ENCODE measurements at places on chromosomes 2 and 18.

DNA sequence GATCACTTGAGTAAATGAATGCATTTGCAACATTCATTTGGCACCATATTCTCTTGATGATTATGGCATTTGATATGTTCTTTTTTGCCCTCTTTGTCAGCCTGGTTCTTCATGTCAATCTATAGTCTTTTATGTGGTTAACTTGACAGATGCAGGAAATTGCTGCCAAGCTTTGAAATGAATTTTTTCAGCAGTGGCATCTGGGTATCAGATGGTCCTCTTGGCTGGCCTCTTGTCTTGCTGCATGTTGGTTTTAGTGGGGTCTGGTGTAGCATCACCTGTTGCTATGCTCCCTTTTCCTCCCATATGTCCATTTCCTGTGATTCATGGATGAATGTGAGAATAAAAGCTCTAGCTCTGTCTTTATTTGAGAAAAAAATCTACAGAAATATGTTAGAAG, 119.9 kb downstream of the DPP4 start:
- DNase-seq: no peak

DNA sequence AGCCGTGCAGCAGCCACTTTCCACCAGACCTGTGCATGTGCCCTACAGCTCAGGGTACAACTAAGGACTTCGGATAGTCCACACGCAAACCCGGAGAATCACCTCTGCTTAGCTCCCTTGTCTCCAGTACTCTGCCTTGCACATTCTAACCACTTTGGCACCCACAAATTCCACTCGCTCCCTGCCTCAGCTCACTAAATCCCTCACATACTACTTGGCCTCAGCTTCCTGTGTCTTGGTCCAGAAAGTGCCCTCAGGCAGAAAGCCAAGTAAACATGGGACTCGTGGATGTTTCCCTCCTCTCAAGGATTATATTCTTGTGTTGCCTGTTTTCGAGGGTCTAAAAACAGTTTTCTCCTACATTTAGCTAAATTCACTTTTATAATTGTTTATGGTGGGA, 157.8 kb upstream of the DAPL1 start:
- no peak for DNase-seq

GRCh38 chr2:56531668-56532420, 348.1 kb downstream of the CCDC85A start:
- DNase-seq: no peak

GRCh38 chr2:147110317-147110716, 734.5 kb upstream of the ACVR2A start:
- no peak for DNase-seq

DNA sequence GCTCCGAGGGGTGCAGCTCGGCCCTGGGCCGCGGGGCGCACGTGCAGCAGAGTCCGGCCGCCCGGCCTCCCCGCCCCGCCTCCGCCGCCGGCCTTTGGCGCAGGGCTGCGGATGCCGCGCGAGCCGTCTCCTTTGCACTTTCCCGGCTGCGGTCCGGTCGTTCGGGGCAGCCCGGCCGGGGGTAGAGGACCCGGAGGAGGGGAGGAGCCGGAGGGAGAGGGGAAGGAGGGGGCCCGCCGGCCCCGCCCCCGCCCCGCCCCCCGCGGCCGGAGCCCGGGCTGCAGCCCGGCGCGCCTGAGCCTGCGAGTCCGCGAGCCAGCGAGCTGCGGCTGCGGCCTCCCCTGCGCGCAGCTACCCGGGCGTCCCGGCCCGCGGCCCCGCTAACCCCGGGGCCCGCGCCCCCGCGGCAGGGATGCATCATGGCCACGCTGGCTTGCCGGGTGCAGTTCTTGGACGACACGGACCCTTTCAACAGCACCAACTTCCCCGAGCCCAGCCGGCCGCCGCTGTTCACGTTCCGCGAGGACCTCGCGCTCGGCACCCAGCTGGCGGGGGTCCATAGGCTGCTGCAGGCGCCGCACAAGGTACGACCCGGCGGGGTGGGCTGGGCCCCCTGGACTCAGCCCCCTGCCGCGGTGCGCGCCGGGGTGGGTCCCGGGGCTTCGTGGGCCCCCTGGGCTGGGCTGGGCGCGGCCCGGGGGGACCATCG, at the start of gene FHOD3:
Gene FHOD3, plus strand, starts transcription at position 297 of the 709 bp plus-strand sequence. Its CDS starts 123 bp downstream, at position 420.
- peak; percentile 91 for DNase-seq

DNA sequence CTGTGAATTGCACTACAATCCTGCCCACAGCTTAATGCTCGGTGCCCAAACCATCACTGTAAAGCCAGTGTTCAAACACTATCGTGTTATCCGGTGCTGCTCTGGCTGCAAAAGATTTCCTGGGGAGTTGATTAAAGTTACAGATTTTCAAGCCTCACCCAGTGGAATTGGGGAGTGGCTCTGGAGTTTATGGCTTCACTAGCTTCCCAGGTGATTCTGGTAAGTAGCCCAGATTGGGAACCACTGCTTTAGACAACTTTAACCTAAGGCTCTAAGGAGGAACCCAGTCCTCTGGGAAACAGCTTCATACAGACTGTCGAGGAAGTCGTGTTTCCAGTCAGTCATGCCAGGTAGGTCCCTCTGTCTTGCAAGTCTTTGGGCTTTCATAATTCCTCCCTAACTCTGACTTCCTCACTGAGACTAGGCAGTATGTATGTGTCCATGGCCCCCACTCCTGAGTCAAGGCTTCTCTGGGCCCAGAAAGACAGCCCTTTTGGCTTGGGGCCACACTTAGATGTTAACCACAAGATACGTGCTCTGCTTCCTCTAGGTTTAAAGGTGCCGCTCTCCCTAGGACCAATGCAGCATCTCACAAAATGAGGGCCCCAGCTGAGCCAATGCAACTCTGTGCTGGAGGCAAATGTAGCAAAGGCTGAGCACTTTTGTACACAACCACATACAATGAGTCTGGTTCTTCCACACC, 299.7 kb downstream of the PRKCE start:
- DNase-seq: no peak

DNA sequence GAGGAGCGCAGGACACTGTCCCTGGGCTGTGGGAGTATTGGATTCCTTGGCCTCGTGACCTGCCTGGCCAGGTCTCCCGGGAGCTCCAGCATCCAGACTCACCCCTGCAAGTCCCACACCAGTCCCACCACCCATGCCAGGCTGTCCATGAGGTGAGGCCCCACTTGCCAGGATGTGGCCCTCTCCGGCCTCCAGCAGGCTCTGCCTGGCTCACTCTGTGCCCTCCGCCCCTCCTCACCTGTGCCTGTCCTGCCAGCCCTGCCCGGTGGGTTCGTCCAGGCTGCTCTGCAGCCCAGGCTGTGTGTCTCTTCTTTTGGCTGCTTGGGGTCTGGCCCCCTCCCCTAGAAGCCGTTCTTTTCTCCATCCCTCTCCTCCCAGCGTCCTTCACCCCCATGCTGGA, 436.8 kb upstream of the MYT1L start:
- no peak for DNase-seq

GRCh38 chr2:227188292-227188691, 23.9 kb downstream of the COL4A3 start:
- DNase-seq: no peak

DNA sequence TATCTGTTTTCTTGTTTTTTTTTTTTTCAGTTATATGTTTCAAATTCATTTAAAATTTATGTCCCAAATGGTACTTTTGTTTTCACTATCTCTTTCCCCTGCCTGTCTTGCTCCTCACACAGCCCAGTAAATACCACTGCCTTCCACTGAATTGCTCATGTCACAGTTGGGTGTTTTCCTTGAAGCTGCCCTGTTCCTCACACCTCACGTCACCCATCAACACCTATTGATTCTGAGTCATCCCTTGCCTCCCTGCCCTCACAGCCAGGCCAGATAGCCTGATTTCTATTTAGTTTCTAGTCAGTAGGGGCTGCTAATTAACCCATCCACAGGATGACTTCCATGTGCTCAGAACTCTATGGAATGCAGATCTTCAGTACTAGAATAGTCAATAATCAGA, 25.3 kb downstream of the FSHR start:
- no peak for DNase-seq

DNA sequence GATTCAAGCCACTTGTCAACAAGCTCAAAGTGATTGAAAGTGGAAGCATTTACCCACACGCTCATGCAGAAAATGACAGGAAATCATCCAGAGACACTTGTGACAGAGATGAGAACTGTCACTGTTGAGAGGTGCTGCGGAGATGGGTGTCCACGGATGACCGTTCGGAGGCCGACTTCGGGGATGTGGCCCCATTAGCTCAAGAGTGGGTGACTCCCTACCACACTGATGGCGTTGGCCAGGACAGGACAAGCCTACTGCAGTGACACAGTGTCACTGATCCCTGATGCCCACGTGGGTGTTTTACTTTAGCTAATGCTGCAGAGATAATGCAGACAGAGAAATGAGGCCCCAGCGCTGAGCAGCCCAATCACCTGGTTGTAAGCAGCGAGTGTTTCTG, 81.5 kb upstream of the YWHAQ start:
- no peak for DNase-seq

DNA sequence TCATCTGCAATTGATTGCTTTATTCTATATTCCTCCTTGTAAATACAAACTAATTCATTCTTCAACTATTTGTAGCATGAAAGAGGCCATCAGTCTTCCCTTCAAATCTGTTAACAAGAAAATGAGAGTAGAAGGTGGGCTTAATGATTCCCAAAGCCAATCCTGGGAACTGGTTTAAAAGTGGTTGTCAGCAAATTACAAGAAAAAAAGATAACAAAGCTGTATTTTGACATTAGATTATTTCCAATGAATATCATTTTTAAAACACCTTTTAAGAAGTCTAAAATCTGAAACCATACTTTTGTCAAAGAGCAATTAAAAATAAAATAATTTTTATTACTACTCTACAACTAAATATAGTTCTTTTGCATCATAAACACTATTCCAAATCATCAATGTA, 139.2 kb downstream of the DYM start:
- no peak for DNase-seq

- DNase-seq: peak; percentile 72
Measured at GRCh38 chr2:76599732-76600368, 889.1 kb upstream of the GCFC2 start.

DNA sequence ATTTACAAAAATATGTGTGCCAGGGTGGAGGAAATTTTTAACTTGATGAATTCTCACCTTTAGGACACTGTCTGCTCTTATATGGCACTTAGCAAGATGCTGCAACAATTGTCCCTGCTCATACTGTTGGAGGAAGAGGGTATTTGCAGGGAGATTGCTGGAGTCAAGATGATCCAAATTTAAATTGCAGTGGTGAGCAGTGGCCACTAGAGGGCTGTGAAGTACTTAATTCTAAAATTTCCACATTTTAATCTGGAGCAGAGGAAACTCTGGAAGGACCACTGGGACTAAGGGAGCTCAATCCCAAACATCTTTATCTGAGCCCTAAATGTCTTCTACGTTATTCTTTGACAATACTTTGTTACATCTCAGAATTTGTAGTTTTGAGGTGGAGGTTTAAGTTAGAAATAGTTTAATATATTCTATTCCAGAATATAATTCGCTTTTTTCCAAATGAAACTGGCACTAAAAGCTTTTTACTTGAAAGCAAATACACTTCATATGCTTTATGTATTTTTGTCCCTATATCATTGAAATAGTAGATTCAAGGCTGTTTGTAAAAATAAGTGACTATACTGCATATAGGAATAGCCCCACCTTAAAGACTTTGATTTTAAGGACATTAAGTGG, 33.0 kb upstream of the PTH2R start:
- DNase-seq: peak; percentile 54

DNA sequence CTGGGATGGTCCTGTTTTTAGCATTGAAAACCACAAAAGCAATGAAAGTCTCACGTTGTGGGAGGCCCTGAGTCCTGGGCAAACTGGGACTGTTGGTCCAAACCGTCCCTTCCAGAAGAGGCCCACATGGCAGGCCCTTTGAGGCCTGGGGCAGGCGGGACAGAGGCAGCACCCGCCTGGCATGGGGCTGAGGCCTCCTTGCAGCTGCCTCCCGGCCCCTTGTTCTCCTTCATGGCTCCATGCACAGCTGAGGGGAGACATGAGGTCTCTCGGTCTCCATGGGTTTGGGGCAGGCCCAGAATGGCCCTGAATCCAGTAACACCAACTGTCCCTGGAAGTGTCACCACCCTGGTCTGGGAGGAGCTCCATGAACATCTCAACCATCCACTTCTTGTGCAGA, 61.9 kb downstream of the RRM2 start:
- DNase-seq: no peak

GRCh38 chr2:100832885-100833284, 12.9 kb downstream of the NPAS2 start:
- no peak for DNase-seq

- no peak for DNase-seq
Measured at GRCh38 chr2:233990261-233990798, 60.2 kb upstream of the SPP2 start.

GRCh38 chr2:69214898-69215297, 172.1 kb downstream of the GFPT1 start:
- DNase-seq: no peak

- no peak for DNase-seq
Measured at GRCh38 chr18:11005528-11005927, 143.8 kb downstream of the PIEZO2 start.

DNA sequence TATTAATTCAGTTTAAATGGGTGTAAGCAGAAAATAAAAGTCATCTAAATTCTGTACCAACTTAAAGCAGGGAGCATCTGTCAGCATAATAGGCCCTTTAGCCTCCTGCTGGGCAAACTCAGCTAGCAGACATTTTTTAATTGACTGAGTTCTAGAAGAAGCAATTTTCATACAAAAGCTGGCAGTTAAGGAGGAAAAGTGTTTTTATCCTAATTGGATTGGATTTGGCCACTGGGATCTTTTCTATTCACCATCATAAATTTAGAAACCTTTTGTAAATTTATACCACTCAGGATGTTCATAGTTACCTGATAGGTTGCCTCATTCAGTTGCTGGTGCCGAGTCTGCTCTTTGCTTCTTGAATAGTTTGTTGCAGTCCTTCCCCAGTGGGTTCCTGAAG, 262.7 kb upstream of the FSIP2 start:
- DNase-seq: no peak

DNA sequence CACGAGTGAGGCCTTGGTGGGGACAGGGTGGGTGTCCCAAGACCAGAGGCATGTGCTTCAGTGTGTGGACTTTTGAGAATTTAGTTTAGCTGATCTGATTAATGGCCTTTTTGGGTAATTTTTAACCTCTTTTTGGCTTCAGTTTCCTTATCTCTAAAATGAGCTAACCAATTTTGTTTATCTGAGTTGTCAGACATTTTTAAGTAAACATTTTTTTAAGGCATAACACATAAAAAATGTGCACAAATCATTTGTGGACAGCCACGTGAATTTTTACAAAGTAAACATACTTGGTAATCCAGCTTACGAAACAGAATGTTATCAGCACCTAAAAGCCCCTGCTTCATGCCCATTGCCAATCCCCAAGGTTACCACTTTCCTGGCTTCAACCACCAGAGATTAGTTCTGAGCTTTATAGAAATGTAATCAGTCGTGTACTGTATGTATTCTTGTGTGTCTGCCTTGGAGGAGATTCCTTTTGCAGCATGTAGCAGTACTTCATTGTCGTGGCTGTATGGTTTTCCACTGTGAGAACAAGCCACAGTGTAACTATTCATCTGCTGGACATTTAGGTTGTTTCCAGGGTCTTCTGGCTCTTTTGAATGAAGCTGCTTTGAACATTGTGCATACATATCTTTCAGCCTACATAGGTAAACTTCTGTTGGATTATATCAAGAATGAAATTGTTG, 8.4 kb upstream of the INO80C start:
- no peak for DNase-seq

DNA sequence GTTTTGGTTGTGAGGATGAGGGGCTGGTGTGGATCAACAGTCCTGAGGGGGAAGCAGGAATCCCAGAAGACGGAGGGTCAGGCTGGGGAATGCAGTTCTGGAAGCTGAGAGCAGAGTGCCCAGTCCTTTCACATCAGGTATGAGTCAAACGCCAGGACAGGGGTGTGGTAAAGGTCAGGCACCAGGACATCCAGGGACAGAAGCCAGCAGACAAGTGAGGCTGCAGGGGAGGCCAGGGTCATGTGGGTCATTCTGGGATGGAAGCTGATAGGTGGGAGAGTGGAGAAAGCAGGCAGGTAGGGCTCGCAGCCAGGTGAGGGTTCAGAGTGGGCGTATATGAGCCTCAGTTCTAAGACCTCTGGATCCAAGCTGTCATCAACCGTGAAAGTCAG, 12.8 kb upstream of the GNLY start:
- DNase-seq: peak; percentile 48

Measured in ecto neural progenitor cell (in vitro differentiated cells).